Suppressor macrophage treated with lipopolysaccharide for 4 hours (primary cell): ENCODE measurements at places on chromosomes 4 and X.

DNA sequence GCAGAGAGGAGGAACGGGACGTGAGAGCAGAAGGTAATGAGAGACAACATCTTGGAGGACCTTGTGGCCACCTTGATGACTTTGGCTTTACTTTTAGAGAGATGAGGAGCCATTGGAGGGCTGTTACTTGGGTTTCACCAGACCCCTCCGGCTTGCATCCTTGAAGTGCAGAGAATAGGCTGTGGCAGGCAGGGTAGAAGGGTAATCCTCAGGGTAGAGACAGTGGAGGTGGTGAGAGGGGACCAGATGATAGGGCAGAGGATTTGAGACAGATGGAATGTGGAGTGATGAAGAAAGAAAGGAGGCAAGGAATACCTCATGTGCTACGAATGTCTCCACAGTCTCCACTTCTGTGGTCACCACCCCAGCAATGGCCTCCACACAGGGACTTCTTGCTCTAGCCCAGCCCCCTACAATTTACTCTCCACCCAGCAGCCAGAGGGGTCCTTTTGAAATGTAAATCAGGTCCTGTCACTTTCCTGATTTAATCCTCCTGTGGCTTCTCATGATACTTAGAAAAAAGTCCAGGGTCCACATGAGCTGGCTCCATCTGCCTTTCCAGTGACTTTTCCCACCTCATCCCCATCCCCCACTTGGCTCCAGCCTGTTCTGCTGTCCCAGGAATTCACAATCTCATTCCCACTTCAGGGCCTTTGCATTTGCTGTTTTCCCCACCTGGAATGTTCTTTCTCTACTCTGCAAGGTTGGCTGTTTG is 115.0 kb downstream of the PJA1 start:
- no peak for DNase-seq

- peak; percentile 12 for DNase-seq
These were observed 71.5 kb downstream of the SLC16A2 start for GRCh38 chrX:74492720-74493201.

DNA sequence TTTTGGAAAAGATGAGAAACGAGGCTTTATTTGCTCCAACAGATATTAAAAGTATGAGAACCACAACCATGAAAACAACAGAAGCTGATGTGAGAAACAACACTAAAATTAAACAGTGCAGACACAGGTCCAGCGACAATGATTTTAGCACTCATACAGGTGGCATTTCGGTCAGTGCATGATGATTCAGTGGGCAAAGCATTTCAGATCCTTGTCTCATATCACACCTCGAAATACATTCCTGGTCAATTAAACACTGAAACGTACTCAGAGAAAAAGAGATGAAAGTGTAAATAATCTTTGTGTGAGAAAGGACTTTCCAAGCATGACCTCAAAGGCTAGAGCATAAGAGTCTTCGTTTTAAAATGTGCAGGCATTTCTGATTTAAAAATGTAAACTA is 85.2 kb downstream of the ACOX3 start:
- DNase-seq = no peak

DNA sequence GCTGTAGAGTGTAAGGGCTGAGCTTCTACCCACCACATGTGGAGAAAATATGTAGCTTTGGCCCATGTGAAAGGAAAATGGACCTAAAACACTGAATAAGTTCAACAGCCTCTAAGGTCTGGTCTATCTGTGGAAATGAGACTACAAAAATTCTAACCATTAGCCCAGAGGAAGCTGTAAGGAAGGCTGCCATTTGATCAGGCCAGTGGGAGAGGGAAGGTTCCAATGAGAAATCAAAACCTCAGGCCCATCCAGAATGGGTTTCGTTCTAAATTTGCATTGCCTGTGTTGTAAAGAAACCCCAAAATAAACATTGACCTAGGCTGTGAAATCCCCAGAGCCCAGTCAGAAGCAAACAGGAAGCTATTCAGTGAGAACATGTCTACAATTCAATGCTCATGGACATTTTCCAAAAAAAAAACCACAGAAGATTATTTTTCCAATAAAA is 320.4 kb upstream of the SLC7A11 start:
- DNase-seq = peak; percentile 11

DNA sequence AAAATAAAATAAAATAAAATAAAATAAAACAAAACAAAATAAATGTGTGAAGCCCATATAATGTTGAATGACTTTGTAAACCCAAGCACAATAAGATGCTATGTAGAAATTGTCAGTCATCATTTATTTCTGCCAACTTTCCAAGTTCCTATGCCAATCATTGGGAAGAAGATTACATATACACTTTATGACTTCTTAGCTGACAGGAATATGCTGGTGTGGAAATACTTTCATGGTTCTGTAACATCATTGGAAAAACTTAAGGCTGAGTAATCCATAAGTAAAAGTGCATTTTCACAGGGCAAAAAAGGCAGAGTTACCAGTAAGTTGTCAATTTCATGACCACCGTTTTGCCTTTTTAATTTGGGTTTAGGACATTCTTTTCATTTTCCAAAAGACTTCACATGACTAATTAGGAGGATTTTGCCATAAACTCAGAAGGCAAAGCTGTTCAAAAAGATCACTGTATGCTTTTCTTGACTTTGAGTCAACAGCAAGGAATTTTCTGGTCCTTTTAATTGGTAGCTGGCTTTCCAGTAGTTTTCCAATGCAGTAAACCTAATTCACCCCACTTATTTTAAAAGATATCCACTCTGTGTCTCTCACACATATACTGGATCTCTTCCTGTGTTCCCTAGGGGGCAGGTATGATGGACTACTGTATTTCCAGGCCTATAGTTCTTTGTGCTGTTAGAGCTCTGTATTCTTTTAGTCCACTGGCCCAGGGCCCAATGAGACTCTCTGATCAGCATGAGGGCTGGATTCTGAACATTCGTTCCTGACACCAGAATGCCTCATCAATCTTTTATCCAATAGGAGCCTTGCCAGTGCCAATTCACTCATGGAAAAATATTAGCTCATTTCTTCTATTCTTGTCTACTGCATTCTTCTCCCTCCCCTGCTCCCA is 26.2 kb upstream of the SCRG1 start:
- DNase-seq = no peak

GRCh38 chr4:110184791-110185155 is 13.6 kb downstream of the ELOVL6 start:
- DNase-seq = no peak

- no peak for DNase-seq
These were observed 62.6 kb downstream of the COQ2 start for GRCh38 chr4:83221897-83222441.

DNA sequence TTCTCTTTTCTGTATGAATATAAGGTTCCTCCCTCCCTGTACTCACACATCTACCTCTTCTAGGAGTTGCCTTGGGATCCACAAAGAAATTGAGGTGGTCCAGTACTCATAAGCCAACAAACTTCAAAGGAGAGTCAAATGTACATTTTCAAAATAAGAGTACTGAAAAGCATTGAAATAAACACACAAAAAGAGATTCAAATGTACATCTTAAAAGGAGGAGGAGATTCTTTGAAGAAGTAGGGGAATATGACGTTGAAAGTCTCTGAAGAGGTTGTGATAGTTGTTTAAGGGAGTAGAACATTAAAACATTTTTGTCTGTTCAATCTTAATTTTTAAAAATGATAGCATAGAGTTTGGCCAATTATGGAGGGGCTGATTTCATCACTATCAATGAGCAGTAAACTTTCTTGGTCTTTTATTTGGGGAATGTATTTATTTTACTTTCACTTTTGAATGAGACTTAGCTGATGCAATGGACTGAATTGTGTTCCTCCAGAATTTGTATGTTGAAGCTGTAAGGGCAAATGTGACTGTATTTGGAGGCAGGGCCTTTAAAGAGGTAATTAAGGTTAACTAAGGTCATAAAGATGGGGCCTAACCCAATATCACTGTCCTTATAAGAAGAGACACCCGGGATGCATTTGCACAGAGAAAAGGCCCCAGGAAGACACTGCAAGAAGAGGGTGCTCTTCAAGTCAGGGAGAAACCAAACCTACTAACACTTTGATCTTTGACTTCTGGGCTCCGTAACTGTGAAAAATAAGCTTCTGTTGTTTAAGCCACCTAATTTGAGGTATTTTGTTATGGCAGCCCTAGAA is 226.3 kb upstream of the PGRMC2 start:
- peak; percentile 52 for DNase-seq

- DNase-seq = no peak
These were observed 13.5 kb downstream of the PAGE4 start for GRCh38 chrX:49842621-49843020.

DNA sequence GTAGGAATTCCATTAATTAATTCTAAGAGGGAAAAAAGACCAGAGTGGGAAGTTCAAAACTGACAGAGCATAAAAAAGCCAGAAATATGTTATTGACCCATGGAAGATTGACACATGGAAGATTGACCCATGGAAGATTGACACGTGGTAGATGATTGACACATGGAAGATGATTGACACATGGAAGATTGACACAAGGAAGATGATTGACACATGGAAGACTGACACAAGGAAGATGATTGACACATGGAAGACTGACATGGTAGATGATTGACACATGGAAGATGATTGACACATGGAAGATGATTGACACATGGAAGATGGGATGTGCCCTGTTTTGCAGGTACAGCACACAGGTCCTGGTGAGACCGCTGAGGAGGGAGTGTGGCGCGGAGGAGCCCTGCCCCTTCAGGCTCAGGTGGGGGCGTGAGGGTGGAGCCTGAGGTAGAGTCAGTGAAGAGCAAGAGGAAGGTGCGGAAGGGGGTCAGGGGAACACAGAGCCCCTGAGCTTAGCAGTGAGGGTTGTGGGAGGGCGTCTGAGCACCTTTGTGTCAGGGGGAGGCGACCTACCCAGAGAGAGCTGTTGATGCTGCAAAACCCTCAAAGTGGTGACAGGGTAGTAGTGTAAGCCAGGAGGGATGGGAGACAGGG is 15.8 kb upstream of the PDE6B start:
- no peak for DNase-seq

- no peak for DNase-seq
These were observed 237.4 kb downstream of the MAPK10 start for GRCh38 chr4:86122404-86122803.

DNA sequence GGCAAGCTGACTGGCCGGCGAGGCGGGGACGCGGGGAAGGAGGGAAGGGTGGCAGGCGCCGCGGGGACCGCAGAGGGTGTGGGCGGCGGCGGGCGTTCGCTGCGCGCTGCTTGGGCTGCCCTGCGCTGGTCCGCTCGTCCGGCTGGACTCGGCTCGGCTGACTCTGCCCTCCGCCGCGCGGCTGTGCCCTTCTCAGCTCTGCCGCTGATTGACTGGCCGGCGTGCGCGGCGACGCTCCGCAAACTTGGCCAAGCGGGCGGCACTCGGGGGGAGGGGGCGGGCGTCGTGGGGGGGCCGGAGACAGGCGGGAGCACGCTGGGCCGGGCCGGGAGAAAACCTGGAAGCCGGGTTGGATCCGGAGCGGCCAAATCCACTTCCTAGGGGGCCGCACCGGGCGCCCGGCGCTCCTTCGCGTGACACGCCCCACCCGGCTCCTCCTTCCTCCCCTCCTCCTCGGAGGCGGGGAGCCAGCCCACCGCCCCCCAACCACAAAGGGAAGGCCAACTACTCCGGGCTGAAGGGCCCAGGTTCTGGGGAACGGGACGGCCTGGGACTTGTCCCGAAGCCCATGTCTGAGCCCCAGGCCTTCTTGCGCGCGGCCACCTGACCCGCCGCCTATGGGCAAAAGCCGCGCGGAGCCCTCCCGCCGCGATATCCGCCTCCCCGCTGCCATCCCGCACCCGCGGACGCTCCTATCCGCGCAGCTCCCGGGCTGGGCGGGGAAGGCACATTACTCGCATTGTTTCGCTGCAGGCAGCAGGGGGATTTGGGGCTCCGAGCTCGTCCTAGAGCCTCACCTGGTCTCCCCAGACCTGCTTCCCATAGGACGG is at the start of gene GPC4:
Gene GPC4 (minus strand): TSS at position 214 of the 830 bp plus-strand sequence. CDS start 524 bp downstream, outside the sequence.
- peak; percentile 45 for DNase-seq

DNA sequence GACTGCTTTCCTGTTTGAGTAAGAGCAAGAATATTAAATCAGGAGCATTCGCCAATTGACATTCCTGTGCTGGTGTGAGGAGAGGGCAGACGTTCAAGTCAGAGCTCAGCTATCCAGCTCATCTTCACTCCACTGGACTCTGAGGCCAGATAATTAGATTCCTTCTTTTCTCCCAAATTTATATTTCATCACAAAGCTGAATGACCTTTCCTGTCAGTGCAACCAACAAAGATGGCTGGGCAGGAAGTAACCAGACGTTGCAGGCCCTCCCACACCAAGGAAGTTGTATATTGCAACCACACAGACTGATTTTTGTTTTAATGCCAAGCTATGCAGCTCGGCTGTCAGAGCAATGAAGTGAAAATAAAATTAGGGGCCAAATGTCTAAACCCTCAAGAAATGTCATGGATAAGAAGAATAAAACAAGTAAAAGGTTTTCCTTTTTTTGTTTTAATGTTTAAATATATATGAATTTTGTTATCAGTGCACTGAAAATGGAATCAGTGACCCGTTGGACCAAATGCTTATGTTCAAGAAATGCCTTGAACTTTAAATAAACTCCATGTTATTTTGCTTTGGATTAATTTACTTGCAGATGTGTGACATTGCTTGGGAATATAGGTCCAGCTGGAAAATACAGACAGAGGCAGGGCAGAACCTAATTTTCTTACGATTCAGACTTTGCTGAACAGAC is 578.9 kb upstream of the FAT1 start:
- no peak for DNase-seq

DNA sequence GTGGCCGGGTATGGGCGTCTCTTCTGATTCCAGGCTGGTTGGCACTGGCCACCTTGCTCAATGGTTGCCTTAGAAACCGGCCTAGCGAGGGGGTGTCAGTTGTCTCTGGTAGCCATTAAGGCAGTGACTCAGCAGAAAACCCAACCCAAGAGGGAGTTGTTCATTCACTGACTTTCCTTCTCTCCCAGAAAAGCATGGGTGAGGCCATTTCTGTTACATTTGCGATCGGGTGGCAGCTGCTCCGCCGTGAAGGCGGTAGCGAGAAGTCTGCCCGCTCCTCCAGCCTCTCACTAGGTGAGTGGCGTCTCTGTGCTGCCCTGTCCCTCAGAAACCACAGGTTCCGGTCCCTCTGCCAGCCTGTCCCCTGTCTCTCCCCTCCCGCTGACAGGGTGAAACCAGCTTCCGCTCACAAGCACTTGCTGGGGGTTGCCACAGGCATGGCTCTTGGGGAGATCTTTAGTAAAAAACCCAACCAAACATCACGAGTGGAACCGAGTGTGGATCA is 17.4 kb downstream of the IRAK1 start:
- peak; percentile 74 for DNase-seq

DNA sequence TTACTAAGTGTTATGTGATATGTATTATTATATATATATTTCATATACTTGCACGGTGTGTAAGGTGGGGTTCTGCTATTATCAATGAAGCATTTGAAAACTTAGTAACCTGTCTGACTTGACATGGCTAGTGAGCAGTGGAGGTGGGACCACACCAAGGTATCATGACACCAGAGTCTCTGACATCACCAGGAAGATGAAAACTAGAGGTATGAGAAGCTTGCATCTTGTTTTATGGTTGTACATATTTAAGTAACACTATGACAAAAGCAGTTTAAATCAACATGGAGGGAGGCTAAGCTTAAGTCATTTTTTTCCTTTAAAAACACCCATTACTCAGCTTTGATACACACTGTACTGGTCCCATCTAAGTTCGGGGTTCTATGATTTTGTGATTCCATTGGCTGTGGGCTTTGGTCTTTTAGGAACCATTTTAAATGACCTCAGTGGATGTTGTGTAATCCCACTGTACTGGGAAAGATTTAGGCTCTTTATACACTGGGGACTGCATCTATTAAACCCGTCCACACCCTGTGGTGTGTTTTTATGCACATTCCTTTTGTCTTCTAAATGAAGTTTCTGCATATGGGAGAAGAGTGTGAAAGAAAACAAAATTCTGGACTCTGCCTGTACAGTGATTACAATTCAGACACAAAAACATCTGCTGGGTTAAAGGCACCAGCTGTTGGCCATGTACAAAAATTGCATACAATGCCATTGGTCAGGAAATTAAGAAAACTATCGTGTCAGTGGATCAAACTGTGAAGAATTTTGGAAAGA is 570.6 kb downstream of the SPRY1 start:
- DNase-seq = no peak
